ENCODE measurements at places on chromosomes 2 and 18.

- DNase-seq, result no peak
Measured at GRCh38 chr2:59005836-59006615, 764.9 kb upstream of the FANCL start.

GRCh38 chr2:209582281-209582680 is 158.4 kb downstream of the MAP2 start:
- no peak for DNase-seq

DNA sequence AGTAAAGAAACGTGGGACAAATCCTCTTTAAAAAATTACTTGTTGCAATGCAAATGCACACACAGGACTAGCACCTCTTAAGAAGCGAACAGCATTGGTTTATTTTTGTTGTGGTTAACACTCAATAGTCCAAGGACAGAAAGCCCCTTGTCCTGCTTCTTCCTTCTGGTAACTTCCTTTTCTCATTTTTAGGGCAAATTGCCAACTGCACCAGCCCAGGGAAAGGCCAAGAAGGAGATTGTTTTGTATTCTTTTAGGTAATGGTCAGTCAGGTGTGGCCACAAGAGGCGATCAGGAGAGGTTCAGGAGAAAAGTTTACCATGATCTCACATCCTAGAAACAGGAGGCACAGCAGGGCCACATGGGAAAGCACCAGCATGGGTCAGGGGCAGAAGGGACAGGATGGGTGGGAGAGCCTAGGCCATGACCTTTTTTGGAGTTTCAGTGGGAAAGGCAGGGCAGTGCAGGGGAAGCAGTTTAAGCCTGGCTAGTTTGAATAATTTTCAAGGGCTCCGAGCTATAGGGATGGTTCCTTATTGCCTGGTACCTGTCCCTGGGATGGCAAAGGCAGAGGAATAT is 73.0 kb downstream of the CHRNA1 start:
- no peak for DNase-seq

- DNase-seq, result no peak
Measured at GRCh38 chr2:98912221-98912851, 23.7 kb downstream of the CRACDL start.

GRCh38 chr2:147294825-147295392 is 549.9 kb upstream of the ACVR2A start:
- no peak for DNase-seq

DNA sequence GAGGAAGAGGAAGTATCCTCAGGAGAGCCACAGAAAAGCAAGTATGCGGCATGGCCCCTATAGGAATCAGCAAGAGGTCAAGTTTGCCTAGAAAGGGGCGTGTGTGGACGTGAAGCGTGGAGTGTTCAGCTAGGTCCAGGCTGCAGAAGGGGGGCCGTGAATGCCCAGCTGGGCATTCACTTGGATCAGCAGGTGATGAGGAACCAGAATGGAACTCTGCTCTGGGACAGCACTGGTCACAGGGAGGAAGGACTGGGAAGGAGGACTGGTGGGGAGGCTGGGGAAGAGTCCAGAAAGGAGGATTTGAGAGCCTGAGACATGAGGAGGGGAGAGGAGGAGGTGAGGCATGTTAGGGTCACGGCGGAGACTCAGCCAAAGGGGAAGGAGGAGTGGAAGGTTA is 19.8 kb downstream of the STAT1 start:
- DNase-seq, result no peak

DNA sequence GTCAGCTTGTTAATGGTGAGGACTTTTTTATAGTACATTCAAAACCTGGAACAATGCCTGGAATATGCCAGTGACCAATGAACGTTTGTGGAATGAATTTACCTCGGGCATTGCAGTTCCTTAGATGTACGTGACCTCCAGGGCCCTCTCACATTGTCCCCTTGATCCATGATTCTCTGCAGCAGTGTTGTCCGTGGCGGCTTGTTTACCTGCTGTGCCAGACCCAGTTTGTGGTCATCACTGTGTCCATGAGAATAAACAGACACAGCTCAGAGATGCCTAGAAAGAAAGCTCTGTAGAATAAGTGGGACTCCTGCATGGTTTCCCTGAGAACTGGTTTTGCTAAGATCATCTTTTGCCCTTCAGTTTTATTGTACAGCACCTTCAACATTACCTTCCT is 1132.2 kb downstream of the DPP10 start:
- no peak for DNase-seq

DNA sequence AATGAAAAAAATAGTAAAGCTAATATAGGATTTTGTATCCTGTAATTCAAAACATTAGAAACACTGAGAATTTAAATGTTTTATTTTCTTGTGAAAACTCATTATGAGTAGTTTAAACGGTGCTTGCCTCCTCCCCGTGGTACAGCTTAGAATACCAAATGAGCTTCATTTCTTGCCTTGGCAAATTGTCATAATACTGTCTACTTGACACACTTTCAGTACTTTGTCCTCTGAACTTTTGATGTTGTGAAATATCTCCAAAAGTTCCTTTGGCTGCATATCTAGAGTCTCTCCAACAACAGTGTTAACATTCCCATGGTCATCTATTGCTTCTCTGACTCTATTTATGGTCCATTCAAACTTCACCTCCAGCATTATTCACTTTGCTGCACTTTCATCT is 61.9 kb upstream of the EPB41L5 start:
- DNase-seq, result no peak

- no peak for DNase-seq
Measured at GRCh38 chr2:234674781-234675201, 177.9 kb upstream of the ARL4C start.

- DNase-seq, result no peak
Measured at GRCh38 chr2:68798569-68798968, 64.0 kb downstream of the ARHGAP25 start.

- DNase-seq, result no peak
Measured at GRCh38 chr2:211611061-211611518, 927.5 kb downstream of the ERBB4 start.

GRCh38 chr2:159202568-159203071 is 83.9 kb downstream of the WDSUB1 start:
- DNase-seq, result no peak

- DNase-seq, result no peak
Measured at GRCh38 chr2:30315391-30316063, 84.2 kb downstream of the LBH start.

GRCh38 chr2:192051533-192051932 is 143.2 kb downstream of the TMEFF2 start:
- no peak for DNase-seq

- no peak for DNase-seq
Measured at GRCh38 chr2:145690183-145690778, 1170.4 kb upstream of the ZEB2 start.

DNA sequence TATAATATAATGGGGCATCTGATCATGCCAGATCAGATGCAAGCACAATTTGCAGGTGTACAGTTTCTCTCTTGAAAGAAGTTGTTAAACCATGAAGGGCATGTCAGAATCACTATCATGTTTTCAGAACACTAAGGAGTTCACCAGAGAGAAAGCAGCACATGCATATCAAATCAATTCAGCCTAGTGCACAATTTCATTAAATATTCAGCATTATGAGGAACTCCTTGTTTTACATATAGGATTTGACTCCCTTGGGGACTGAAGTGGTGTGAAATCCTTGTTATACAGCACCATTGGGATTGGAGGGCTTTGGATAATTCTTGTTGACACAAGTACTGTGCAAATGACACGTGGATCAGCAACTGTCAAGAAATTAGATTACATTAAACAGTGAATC is 562.1 kb upstream of the KLHL29 start:
- DNase-seq, result no peak

GRCh38 chr2:234998404-234999211 is 46.8 kb downstream of the SH3BP4 start:
- no peak for DNase-seq

- no peak for DNase-seq
Measured at GRCh38 chr2:127771756-127772155, 39.2 kb downstream of the WDR33 start.

GRCh38 chr2:78061301-78061700 is 539.1 kb upstream of the LRRTM4 start:
- DNase-seq, result no peak

GRCh38 chr2:5304640-5305039 is 387.5 kb upstream of the SOX11 start:
- DNase-seq, result no peak

GRCh38 chr2:238102865-238103264 is 2.7 kb downstream of the ESPNL start:
- no peak for DNase-seq

DNA sequence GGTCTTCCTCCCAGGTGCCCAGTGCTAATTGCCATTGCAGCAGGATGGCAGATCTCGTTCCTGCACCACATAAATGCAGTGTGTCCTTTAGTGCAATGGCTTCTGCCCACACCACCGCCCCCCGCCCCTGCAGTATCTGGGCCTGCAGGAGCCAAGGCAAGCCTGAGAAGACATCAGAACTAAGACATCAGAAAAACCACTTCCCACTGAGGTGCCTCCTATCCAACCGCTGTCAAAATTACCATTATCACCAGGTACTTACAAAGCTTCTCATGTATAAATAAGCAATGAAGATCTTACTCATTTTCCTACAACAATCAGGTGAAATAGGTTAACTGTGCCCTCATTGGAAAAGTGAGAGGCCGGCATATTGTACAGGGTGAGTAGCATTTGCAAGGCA is 228.8 kb downstream of the FBXO15 start:
- no peak for DNase-seq

GRCh38 chr2:234372506-234372905 is 124.4 kb downstream of the ARL4C start:
- DNase-seq, result no peak

GRCh38 chr2:106565599-106565998 is 78.4 kb downstream of the CD8B2 start:
- no peak for DNase-seq

DNA sequence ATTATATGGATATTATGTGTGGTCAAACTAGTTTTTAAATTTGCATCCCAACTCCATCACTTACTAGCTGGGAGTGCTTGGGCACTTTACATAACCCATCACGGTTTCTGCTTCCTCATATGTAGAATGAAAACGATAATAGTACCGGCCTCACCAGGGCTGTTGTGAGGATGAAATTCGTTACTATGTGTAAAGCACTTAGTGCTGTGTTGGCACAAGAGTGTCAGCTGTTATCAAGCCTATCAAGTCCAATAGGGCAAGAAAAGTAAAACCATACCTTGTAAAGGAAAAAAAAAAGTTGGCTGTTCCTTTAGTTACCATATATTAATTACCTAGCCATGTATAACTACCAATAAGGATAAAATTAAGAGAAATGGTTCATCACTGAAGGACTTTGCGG is 65.4 kb downstream of the TET3 start:
- DNase-seq, result no peak

GRCh38 chr2:176261136-176261535 is 8.1 kb upstream of the MTX2 start:
- no peak for DNase-seq

- DNase-seq, result no peak
Measured at GRCh38 chr2:232434091-232434490, 21.9 kb upstream of the ALPI start.

DNA sequence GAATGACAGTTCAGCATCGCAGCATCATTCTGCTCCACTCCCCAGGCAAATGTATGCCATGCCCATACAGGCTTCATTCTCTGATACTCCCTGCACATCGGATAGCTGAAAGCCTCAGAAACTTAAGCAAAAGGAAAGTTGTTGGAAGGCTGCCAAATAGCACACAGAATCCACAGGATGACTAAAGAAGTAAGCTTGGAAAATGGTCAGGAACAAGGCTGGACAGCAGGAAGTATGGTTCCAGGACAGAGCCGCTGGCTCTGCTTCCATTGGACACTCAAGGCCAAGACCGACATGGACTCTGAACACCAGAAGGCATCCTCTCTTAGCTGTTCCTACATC is 256.5 kb downstream of the CDH20 start:
- no peak for DNase-seq

DNA sequence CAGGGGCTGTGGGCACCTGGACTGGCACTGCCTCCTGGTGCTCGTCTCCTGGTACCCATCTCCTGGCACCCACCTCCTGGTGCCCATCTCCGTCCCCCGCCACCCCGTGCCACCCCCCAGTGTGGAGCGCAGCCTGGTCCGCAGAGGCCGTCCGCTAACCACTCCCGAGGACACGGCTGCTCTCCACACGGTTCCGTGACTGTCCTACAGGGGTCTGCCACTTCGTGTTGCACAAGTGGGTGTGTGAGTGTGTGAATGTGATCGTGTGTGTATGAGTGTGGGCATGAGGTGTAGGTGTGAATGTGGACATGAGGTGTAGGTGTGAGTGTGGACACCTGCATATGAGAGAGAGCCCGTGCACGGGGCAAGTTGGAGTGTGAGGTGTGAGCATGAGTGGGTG is 119.4 kb upstream of the HS6ST1 start:
- DNase-seq, result no peak

DNA sequence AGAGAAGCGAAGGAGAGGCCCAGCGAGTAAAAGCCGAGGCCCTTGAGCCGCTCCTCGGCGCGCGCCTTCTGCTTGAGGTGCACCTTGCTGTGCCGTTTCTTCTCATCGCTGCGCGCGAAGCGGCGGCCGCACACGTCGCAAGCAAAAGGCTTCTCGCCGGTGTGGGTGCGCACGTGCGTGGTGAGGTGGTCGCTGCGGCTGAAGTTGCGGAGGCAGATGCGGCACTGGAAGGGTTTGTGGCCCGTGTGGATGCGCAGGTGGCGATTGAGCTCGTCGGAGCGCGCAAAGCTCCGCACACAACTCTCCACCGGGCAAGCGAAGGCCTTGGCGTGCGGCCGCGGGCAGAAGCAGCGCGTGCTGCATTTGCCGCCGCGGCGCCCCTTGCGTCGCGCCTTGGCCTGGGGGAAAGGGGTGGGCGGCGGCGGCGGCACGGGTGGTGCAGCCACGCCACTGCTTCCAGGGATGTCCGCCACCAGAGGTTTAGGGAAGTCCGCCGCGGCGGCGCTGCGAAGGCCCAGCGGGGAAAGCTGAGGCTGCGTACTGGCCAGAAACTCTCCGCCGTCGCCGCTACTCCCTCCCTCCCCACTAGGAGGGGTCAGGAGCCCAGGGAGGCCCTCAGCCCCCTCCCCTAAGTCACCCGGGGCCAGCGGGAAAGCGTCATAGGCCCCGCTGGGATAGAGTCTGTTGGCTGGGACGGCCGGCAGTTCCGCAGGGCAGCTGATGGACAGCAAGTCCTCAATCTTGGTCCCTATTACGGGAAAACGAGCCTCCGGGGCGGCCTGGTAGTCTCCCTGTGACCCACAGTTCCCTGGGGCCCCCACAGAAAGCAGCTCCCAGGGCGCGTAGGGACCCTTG is 1.7 kb downstream of the EGR4 start:
- DNase-seq, result no peak

DNA sequence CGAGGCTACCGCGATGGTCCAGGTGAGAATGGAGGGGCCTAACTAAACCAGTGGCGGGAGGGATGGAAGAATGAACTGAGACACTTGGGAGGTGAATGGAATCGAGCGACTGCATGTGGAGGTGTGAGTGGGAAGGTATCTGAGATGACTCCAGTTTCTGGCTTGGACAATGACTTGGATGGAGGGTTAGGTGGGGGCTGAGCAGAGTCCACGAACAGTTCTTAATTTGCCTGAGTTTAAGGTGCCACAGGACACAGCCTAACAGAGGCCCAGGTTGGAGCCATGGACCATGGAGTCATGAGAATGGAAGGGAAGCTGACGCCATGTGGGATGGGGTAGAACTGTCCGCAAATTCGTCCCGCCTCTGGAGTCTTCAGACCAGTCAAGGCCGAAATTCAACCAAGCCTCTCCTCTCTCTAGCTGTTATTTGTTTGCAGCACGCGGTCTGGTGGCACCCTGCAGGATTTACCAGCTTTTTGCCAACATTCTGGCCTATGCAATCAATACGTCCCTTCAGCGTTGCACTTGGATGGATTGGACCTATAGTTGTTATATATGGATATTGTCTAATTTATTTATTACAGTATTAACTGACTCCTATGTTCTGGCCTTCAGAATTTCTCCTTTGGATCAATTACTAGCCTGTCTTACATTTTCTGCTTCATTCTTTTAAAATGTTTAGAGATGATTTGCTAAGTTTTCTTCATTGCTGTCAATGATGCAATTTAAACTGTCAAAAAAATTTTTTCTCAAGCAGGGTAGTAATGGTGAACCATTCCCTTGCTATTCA is 940 bp upstream of the BOLA3 start:
- DNase-seq, result no peak
